Adrenal gland (tissue), 19 donors: ENCODE measurements at places on chromosomes 4 and X. TPM values are rescaled to one million over a fixed set of nuclear protein-coding genes. Genes with fewer than 3 reads are reported as not detected.

DNA sequence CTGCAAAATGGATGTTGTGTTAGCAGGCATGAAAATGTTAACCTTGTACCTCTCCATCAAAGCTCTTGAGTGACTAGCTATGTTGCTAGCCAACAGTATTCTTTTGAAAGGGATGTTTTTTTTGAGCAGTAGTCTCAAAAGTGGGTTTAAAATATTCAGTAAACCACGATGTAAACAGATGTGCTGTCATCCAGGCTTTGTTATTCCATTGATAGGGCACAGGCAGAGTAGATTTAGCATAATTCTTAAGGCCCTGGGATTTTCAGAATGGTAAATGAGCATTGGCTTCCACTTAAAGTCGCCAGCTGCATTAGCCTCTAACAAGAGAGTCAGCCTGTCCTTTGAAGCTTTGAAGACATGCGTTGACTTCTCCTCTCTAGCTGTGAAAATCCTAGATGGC is 18.4 kb downstream of the FGF2 start:
- H3K4me1 ChIP-seq, result no peaks in the 10 kb centered on the region
- H3K36me3 ChIP-seq, result no peaks in the 10 kb centered on the region
- no peaks in the 10 kb centered on the region for H3K27me3 ChIP-seq
- H3K4me3 ChIP-seq, result no peak overlapping the region
- no peak for DNase-seq

The SLC10A4 gene
- not detected for total RNA-seq

The ARSJ gene
- 6.1 TPM for total RNA-seq

- DNase-seq, result no peak
- H3K27ac ChIP-seq, result no peak overlapping the region
- no peak overlapping the region for H3K4me3 ChIP-seq
- no peaks in the 10 kb centered on the region for H3K27me3 ChIP-seq
- H3K36me3 ChIP-seq, result no peaks in the 10 kb centered on the region
These were observed 735.1 kb downstream of the STIM2 start for GRCh38 chr4:27595571-27596360.

DNA sequence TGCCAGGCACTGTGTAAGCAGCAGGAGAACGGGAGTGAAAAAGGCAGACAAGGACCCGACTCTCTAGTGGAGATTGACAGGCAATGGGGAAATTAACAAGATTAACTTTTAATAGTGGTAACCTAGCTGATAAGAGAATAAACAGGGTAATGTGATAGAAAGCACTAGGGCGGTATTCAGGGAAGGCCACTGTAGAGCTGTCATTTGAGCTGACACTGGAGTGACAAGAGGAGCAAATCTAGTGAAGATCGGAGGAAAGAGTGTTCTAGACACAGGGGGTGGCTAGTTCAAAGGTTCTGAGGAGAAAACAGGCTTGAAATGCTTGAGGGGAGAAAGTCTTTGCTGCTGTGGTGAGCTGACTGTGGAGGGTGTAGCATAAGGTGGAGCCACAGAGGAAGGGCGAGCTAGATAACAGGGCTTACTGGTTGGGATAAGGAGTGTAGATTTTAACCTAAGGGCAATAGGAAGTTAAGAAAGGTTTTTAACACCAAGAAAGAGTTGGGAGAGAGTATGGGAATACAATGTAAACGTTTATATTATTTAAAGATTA is 122.8 kb downstream of the SLC10A7 start:
- no peak for DNase-seq

- H3K4me1 ChIP-seq, result no peaks in the 10 kb centered on the region
- no peaks in the 10 kb centered on the region for H3K36me3 ChIP-seq
- no peak overlapping the region for H3K4me3 ChIP-seq
- DNase-seq, result no peak
- no peaks in the 10 kb centered on the region for H3K27me3 ChIP-seq
These were observed 53.8 kb downstream of the RAP1GDS1 start for GRCh38 chr4:98314791-98315565.

The USO1 gene
- 55.3 TPM for total RNA-seq

GRCh38 chrX:150813922-150814321 is 84.5 kb downstream of the CD99L2 start:
- H3K27ac ChIP-seq, result no peak overlapping the region
- H3K4me3 ChIP-seq, result no peak overlapping the region
- H3K36me3 ChIP-seq, result no peaks in the 10 kb centered on the region
- no peaks in the 10 kb centered on the region for H3K4me1 ChIP-seq
- H3K27me3 ChIP-seq, result no peaks in the 10 kb centered on the region

DNA sequence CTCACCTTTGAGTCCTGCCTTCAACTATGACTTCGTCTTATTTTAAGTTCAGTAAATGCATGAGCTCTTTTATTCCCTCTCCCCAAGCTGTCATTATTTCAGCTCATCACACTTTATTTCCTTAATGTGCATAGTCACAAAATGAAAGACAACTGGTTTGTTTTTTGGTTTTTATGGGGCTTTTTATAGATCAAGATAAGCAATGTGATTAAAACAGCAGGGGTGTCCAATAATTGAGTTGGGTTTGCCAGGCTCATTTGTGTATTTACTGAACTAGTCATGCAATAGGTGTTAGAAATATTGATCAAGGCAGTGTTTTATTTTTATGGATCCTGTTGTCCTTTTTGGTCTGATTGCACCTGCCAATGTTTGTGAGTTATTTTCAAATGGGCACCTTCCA is 102.2 kb downstream of the FRMPD4 start:
- no peak overlapping the region for H3K27ac ChIP-seq
- DNase-seq, result no peak
- no peaks in the 10 kb centered on the region for H3K27me3 ChIP-seq
- H3K4me1 ChIP-seq, result no peaks in the 10 kb centered on the region
- no peak overlapping the region for H3K4me3 ChIP-seq
- H3K36me3 ChIP-seq, result no peaks in the 10 kb centered on the region

The PKD2 gene
- 39.2 TPM for total RNA-seq

The OTUD6A gene
- total RNA-seq, result not detected

DNA sequence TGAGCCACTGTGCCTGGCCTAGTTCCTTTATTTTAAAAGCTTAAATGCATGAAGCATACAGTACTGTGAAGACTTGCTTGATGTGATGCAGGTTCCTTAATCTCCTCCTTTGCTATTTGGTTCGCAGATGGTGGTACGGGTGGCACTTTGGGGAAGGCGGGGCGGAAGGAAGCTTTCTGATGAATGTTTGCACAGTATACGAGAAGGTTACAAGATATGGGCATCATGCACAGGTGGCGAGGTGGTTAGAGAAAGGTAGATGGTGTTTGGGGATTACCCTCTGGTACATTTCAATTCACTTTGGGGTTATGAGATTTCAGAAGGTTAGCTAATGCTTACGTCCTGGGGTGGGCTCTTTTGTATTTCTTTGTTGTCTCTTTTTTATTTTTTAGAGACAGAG is 17.2 kb downstream of the RHOH start:
- no peak for DNase-seq
- H3K4me1 ChIP-seq, result no peaks in the 10 kb centered on the region
- H3K27ac ChIP-seq, result no peak overlapping the region
- H3K27me3 ChIP-seq, result no peaks in the 10 kb centered on the region

- no peaks in the 10 kb centered on the region for H3K4me1 ChIP-seq
- H3K4me3 ChIP-seq, result no peak overlapping the region
- H3K27me3 ChIP-seq, result no peaks in the 10 kb centered on the region
- no peak overlapping the region for H3K27ac ChIP-seq
- DNase-seq, result peak; percentile 20
These were observed 140.3 kb upstream of the SH3RF1 start for GRCh38 chr4:169410839-169411770.

DNA sequence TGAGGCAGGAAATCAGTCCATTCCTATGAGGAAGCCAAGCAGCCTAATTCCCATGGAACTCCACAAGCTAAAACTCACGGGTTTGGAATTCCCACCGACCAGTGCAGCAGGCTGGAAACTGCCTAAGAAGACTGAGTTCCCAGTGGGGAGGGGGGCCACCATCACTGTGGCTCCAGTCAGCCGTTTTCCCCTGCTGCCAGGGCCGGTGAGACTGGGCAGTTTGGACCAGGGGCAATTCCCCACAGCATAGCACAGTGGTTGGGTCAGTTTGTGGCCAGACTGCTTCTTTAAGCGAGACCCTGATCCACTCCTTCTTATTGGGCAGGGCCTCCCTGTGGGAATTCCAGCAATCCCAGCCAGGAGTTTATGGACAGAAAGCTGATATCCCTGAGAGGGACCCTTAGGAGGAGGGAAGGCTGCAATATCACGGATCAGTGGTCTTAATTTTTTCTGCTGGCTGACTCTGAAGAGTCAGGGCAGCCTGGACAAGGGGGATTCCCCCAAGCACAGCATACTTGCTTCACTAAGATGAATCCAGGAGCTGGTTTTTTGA is 20.7 kb downstream of the PAGE5 start:
- no peaks in the 10 kb centered on the region for H3K27me3 ChIP-seq
- no peak for DNase-seq
- no peaks in the 10 kb centered on the region for H3K36me3 ChIP-seq
- H3K27ac ChIP-seq, result no peak overlapping the region
- H3K4me3 ChIP-seq, result no peak overlapping the region
- no peaks in the 10 kb centered on the region for H3K4me1 ChIP-seq

The GJB1 gene
- total RNA-seq, result not detected

The MAGEA2 gene
- total RNA-seq, result not detected

The DHRSX gene
- 19.9 TPM for total RNA-seq

GRCh38 chr4:147056940-147057610 is 111.4 kb upstream of the TTC29 start:
- no peak for DNase-seq
- H3K36me3 ChIP-seq, result no peaks in the 10 kb centered on the region
- no peaks in the 10 kb centered on the region for H3K4me1 ChIP-seq
- no peaks in the 10 kb centered on the region for H3K27me3 ChIP-seq
- H3K4me3 ChIP-seq, result peak overlapping the region; percentile 36
- H3K27ac ChIP-seq, result no peak overlapping the region

The BTK gene
- total RNA-seq, result 7.2 TPM

GRCh38 chr4:139761461-139761860 is 95.8 kb downstream of the MGST2 start:
- no peak for DNase-seq
- H3K36me3 ChIP-seq, result no peaks in the 10 kb centered on the region
- H3K27ac ChIP-seq, result no peak overlapping the region
- no peaks in the 10 kb centered on the region for H3K4me1 ChIP-seq

The CPEB2 gene
- total RNA-seq, result 15.8 TPM

DNA sequence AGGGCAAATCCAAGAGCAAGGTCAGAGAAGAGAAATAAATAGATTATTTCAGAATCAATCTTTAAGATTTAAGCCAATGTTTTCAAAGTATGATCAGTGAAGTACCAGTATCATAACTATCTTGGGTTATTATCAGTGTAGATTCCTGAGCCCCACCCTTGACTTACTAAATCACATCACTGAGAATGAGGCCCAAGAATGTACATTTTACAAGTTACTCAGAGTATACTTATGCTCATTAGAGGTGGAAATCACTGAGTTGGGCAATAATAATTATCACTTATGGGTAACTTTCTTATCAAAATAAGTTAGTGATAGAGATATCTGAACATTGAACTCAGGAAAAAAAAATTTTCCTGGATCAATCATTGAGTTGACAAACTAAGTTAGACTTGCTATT is 121.6 kb upstream of the NOCT start:
- no peak overlapping the region for H3K4me3 ChIP-seq
- no peak for DNase-seq
- no peaks in the 10 kb centered on the region for H3K4me1 ChIP-seq
- H3K27me3 ChIP-seq, result no peaks in the 10 kb centered on the region
- no peak overlapping the region for H3K27ac ChIP-seq

The TCP11X2 gene
- total RNA-seq, result not detected

- no peaks in the 10 kb centered on the region for H3K27me3 ChIP-seq
- no peak for DNase-seq
- H3K4me1 ChIP-seq, result no peaks in the 10 kb centered on the region
- H3K36me3 ChIP-seq, result peaks cover 10% of the 10 kb centered on the region
- no peak overlapping the region for H3K27ac ChIP-seq
These were observed 136.3 kb downstream of the AFAP1 start for GRCh38 chr4:7803371-7803770.

The AREG gene
- 2.3 TPM for total RNA-seq

- no peaks in the 10 kb centered on the region for H3K36me3 ChIP-seq
- no peak within 1 kb of the TSS for H3K4me3 ChIP-seq
- no peaks in the 10 kb centered on the region for H3K27me3 ChIP-seq
- H3K4me1 ChIP-seq, result no peaks in the 10 kb centered on the region
- no peak for DNase-seq
These were observed at the start of gene TENT5D for GRCh38 chrX:80420147-80420546. TENT5D (plus strand) TSS chrX:80420447; CDS start chrX:80442540, 22,093 bp downstream.

DNA sequence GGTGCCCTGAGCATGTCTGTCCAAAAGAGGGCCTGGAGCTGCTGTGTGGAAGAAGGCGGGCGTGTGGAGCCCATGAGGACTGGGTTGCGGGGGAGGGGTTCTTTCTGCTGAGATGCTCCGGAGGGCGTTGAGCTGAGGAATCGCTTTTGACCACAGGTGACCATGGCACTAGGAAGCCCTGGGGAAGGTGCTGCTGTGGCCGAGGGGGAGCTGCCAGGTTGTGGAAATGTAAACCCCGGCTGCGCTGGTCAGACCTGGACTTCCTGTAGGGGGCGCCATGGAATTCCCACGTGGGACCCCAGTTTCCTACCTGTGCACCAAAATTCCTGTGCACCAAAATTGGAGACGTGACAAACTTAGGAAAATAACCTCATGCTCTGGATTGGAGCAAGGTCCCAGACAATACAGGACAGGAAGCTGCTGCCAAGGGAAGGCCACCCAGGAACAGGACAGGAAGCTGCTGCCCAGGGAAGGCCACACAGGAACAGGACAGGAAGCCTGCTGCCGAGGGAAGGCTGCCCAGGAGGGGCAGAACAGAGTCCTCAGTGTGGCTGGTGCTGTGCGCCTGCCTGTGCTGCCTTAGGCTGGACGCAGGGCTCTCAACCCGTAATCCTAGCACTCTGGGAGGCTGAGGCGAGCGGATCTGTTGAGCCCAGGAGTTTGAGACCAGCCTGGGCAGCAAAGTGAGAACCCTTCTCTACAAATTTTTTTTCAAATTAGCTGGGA is 28.4 kb upstream of the UVSSA start:
- no peaks in the 10 kb centered on the region for H3K4me1 ChIP-seq
- H3K27me3 ChIP-seq, result no peaks in the 10 kb centered on the region
- H3K4me3 ChIP-seq, result no peak overlapping the region
- no peak for DNase-seq
- H3K36me3 ChIP-seq, result peaks cover 54% of the 10 kb centered on the region

DNA sequence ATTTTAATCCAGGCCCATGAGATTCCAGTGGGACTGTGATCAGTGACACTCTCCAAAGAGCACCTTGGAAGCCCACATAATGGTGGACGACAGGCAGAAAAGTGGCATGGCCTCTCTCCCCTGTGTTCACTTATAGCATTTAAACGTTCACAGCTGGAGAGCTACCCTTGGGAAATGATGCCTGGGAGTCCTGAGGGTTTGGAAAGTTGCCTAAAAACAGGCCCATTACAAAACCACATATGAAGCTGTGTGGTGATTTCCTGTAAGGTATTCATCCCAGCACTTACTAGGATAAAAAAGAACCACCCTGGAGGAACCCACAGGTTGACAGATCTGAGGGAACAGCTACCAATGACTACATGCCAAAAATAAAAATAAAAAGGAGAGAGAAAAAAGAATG is 193.2 kb downstream of the RASL11B start:
- DNase-seq, result no peak
- no peaks in the 10 kb centered on the region for H3K36me3 ChIP-seq
- no peaks in the 10 kb centered on the region for H3K27me3 ChIP-seq
- H3K27ac ChIP-seq, result peak overlapping the region; percentile 2
- peaks cover 3% of the 10 kb centered on the region for H3K4me1 ChIP-seq
- H3K4me3 ChIP-seq, result no peak overlapping the region

The TMEM47 gene
- total RNA-seq, result 38.7 TPM
